ENCODE measurements at places on chromosomes 6 and 20.

GRCh38 chr6:91562955-91563354, 976.1 kb upstream of the MAP3K7 start:
- no peak for DNase-seq

DNA sequence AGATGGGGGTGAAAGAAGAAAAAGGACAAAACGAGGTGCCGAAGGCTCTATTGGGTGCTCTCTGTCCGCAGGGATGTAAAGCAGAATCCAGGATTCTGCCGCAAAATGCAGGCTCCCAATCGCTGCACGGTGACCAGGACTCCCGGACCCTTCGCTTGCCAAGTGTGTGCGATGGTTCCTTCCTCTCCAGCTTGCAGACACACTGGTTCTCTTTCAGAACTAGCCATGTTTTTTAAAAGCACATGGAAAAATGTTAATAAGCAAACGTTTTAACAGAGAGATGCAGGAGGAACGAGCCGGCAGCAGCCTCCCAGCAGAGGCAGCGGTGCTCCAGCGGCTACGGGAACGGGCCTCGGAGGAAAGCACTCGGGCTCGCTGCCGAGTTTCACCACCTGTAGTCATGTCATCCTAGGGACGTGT, 59.6 kb downstream of the ZNF831 start:
- DNase-seq = peak; percentile 36

- DNase-seq = no peak
These were observed 656 bp downstream of the RTEL1 start for GRCh38 chr20:63658749-63659187.

DNA sequence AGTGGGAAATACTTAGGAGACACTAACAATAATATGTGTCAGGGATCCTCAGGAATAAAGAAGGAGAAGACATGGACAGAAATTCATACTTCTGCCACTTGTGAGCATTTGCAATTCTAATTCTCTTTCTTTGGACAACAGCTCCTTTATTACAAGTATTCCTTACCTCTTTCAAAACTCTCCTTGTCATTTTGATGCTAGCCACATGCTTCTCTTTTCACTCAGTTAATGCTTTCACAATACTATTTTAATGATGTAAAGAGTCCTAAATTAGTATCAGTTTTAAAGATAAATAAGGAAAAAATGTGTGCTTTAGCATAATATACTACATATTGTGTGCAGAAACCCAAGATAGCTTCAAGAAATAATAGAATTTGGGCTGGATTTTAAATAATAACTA, 62.5 kb downstream of the AHI1 start:
- DNase-seq = no peak

DNA sequence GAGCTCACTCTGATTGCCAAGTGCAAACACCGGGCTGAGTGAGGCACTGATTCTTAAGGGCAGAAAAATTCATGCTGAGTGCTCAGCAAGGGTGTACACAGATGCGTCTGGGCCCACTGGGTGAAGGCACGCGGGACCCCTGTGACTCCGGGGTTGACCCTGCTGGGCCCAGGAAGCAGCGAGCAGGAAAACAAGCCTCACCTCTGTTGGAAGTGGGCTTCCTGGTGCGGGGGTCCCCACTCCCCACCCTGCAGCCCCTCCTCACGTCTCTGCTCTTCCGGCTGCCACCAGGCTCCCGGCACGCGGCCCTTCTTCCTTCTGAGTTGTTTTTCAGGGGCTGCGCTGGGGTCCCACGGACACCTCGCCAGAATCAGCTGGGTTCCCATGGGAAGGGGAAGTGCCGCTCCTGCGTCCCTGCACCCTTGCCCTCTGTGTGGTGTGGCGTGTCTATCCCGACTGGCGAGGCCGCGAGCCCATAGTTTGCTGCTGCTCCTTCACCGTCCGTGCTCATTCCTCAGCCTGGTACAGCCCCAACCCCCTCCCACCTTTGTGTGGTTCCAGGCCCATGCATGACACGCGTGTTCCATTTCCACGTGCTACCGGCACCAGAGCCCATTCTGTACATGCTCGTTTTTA, 80.6 kb upstream of the BHLHE23 start:
- no peak for DNase-seq

GRCh38 chr6:108437821-108438220, 122.9 kb upstream of the FOXO3 start:
- no peak for DNase-seq

- no peak for DNase-seq
These were observed 155.2 kb upstream of the PTPN1 start for GRCh38 chr20:50354721-50355589.

GRCh38 chr6:3836566-3836965, 12.6 kb upstream of the FAM50B start:
- no peak for DNase-seq

- DNase-seq = no peak
These were observed 66.5 kb downstream of the ILRUN start for GRCh38 chr6:34630040-34630439.

- DNase-seq = no peak
These were observed 25.9 kb downstream of the PLAGL2 start for GRCh38 chr20:32181606-32182005.

GRCh38 chr6:44001318-44002066, 125.8 kb downstream of the MRPL14 start:
- no peak for DNase-seq

DNA sequence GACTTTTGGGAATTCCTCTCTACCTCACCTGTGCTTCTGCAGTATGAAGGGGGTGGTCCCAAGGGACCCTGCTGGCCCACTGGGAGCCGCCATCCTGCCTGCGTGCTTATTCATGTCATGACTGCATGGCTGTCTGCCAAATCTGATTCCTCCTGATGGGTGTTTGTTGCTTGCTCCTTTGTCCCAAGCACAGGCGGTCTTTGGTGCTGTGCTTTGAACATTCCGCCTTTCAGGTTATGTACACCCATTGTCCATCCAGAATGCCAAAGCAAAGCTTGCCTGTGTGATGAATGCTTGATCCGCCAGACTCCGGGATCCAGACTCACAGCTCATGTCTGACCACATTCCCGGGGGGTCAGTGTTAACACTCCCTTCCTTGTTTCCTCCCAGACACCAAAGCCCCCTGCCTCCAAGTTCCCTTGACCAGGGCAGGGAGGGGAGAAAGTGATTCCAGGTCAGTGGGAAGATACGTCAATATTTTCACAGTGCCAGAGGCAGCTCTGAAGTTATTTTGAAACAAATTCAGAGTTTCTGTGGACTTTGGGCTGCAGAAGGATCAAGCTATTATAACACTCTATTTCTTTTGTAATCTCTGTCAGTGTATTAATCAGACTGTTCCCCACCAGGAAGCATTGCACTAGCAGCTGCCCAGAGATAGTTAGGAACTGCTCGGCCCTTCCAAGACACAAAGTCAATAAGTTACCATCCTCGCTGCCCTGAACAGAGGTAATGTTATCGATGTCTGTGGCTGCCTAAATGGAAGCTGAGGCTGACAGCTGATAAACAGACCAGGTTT, 9.5 kb downstream of the DAAM2 start:
- DNase-seq = no peak

GRCh38 chr6:169841251-169841650, 89.8 kb downstream of the ERMARD start:
- DNase-seq = no peak

DNA sequence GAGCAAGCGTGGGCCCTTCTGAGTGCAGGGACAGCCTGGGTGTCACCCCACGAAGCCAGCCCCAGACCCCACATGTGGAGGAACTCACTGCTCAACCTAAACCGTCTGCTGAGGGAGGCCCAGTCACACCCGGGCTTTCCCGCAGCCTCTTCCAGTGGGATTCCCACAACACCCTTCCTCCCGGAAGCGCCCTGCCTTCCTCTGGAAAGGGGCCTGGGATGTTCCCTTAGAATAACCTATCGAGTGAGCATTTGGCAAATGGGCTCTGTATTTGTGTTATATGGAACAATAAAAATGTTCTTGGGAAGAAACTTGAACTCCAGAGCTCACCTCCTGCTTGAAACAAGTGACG, 100.0 kb upstream of the DUSP22 start:
- no peak for DNase-seq

- DNase-seq = no peak
These were observed 246.1 kb downstream of the BMP7 start for GRCh38 chr20:57020364-57020763.

DNA sequence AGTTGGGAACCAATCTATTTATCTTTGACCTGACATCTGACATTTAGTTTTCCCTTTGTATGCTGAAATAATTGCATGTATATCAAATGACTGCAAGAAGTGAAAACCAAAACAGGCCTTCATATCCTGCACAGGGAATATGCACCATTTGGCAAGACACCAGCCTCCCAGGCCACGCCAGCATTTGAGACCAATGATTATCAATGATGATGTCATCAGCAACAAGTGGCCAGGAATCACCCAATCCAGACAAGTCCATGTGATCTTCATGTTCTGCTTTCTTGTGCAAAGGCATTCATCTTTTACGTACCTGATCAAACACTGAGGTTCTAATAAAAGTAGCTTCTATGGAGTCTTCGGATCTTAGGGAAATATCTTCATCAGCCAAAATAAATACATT, 107.4 kb upstream of the TENT5A start:
- peak; percentile 17 for DNase-seq

DNA sequence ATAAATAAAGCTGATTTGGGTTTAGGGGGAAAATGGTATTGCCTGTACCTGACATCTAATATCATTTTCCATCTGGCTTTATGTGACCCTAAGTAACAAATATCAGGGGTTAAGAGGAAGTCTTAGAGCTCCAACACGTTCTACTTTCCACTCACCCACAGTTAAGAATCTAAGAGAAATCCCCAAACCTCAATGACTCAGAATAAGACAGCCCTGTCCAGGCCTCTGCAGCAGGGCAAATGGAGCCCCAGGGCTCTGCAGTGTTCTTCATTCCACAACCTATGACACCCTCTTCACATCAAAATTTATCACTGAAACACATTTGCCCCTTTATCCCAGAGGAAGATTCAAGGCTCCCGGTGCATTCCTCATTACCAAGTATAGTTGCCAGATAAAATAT, 20.3 kb upstream of the TENT5A start:
- DNase-seq = no peak

- peak; percentile 27 for DNase-seq
These were observed 24.6 kb downstream of the PMEPA1 start for GRCh38 chr20:57685146-57685758.

- DNase-seq = no peak
These were observed 58.8 kb upstream of the APCDD1L start for GRCh38 chr20:58573986-58574385.

DNA sequence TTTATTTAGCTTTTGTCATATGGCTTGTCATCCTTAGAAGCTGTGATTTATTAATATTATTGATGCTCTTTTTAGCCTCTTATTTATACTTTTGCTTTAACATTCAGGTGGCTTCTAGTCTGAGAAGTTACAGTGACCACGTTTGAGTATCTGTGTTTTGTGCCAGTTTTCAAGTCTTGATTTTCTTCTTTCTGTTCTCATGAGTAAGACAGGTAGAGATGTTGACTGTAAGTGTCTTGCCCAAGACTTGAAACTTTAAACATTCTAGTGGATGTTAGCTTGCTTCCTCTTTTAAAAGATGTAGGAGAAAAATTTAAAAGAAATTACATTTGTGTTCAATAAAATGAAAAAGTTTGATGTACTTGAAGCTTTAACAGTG, 122.6 kb downstream of the LRRC1 start:
- no peak for DNase-seq

DNA sequence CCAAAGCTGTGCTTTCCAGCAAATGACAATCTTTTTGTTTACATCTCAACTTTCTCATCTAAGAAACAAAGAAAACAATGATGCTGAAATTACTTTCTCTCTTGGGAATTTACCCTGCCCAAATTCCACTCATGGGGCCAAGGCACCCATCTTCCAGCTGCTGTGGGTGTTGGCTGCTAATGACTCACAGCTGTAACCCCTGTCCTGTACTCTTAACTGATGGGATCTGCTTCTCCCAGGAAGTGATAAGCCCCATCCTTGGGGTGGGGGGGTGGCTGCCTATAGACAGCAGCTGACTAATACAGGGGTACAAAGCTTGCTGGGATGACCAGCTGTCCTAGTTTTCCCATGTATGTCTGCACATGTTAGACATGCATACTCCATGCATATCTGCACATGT, 938.6 kb downstream of the C6orf118 start:
- no peak for DNase-seq

GRCh38 chr20:4674672-4675071, 47.0 kb upstream of the PRND start:
- no peak for DNase-seq

DNA sequence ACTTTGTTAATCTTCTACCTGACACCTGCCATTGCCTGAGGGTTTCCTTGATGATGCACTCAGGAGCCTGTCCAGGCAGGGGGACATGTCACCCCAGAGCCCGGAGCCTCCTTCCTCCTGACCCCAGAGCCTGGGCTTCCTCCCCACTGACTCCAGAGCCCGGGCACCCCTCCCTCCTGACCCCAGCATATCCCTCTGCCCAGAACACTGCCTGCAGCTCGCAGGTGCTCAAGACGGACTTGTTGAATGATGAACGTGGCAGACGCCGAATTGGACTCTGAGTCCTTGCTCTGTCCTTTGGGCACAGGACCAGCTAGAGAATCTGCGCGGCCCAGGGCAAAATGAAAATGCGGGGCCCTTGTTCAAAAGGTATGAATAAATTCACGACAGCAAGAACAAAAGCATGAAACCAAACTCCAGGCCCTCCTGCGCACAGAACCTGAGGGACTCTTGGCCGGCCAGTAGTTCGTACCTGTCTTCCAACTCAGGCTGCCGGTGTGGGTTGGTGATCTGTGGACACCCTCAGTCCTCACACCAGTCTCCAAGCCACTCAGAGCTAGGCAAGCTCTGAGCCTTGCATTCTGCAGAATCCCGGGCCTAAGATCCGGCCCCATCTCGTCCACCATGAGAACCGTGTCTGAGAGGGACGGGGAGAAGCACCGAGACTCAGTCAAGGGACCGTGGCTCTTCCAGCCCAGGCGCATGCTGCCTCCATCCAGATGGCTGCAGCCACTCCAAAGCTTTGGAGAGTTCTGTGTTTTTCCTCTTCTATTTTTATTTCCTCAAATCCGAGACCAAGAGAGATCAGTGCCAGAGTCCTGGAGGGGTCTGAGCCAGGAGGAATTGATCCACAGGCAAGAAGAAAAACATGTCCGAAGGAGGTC, 104.7 kb downstream of the BMP7 start:
- peak; percentile 39 for DNase-seq

DNA sequence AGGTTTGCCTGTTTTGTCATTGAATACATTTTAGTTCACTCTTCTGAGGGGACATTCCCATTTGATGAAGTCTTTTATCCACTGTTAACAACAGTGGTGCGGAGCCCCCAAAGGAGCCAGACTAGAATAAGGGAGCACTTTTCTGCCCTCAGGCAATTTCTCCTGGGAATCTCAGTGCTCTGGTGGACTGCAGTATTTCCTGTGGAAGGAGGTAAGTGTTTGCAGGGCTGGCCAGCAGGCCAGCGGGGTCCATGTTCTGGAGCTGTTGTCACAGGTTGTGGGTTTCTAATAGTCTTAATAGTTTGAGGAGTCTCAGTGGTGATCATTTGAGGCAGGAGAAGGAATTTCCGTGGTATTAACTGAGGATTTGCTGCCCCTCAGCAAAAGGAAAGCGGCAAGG, 83.5 kb downstream of the ASXL1 start:
- DNase-seq = no peak

GRCh38 chr20:40965671-40966070, 63.0 kb upstream of the TOP1 start:
- DNase-seq = no peak

- DNase-seq = no peak
These were observed 112.9 kb downstream of the BACH2 start for GRCh38 chr6:90183587-90184333.

GRCh38 chr20:23445596-23446217, 6.2 kb downstream of the CSTL1 start:
- DNase-seq = no peak

Data from muscle of arm (tissue), 14 donors.